ENCODE measurements at places on chromosomes 6 and 20.

DNA sequence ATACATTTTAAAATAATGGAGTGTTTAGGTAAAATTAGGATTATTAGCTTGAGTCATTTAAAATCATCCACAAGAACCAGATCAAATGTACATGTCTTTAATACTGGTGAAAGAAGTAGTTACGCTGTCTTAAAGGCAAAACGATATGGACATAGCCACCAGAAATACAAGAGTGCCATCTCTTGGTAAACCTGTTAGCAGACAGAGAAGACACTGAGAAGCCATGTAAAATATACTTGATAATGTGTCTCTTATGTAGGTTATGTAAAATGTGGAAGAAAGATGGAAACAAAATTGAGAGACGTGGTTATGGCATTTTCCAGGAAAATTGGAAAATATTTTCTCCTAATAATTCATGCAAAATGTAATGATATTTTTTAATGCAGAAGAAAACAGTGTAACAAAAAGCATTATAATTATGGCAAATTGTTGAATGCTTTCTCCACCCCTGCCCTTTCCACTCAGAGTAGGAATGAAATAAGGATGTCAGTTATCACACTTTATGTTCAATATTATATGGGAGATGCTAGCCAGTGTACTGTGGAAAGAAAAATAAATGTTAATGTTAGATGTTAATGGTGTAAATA is 12.2 kb upstream of the SLC17A2 start:
- DNase-seq, result no peak

- DNase-seq, result no peak
Observed at GRCh38 chr6:40505191-40505810, 81.9 kb downstream of the LRFN2 start.

GRCh38 chr6:118815495-118815894 is 78.5 kb upstream of the ASF1A start:
- DNase-seq, result no peak

DNA sequence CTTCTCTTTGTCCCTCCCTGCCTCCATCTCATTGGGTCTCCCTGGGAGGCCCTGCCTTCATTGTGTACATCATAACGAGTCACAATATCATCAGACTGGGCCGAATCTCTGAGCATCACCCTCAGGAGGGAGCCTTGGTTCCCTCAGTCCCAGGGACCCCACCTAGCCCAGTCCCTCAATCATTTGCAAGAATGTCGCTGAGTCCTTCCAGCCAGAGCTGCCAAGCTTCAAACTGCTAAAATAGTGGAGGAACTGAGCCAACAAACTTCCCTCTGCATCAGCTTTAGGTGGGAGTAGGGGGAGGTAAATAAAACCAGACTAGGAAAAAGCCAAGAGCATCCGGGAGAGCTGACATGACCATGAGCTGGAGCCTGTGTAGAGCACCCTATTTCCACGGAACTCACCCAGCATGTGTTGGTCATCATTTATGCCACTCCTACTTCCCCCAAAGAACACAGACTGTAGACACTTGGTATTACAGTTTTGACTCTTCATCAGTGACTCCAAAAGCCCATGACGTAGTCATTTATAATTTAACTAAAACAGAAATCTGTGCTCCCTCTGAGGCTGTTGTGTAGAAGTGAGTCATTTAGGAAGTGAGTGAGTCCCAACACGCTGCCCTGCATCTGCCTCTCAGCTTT is 28.8 kb upstream of the IL17A start:
- DNase-seq, result no peak

- DNase-seq, result peak; percentile 81
Observed at GRCh38 chr6:14117158-14118090, at the start of gene CD83. Gene CD83, plus strand, starts transcription at chr6:14117772. Its CDS starts 40 bp downstream, at chr6:14117812.

GRCh38 chr6:116467096-116467495 is 5.9 kb downstream of the CALHM6 start:
- DNase-seq, result no peak

GRCh38 chr6:181049-181654 is 111.1 kb upstream of the DUSP22 start:
- no peak for DNase-seq

- DNase-seq, result no peak
Observed at GRCh38 chr20:22060610-22061009, 355.1 kb downstream of the PAX1 start.

DNA sequence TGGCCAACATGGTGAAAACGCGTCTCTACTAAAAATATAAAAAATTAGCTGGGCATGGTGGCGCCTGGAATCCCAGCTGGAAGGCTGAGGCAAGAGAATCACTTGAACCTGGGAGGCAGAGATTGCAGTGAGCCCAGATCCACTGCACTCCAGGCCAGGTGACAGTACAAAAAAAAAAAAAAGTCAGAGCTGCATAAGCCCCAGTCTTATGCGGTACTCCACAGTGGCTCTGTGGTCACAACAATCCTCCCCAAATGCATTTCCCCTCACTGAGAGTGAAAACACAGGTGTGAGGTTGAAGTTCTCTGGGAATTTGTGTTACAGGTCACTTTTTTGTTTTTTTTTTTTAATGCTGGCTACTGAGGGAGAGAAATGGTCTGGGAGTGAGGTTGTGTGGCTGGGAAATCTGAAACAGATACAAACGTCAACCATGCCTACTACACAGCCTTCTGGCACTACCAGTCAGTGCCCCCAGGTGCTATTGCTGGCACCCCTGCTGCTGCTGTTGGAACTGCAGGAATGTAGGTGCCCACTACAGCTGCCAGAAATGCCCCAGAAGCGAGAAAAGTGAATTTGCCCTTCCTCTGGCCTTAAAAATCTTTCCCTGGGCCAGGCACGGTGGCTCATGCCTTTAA is 5.7 kb downstream of the MRPS26 start:
- DNase-seq, result no peak

DNA sequence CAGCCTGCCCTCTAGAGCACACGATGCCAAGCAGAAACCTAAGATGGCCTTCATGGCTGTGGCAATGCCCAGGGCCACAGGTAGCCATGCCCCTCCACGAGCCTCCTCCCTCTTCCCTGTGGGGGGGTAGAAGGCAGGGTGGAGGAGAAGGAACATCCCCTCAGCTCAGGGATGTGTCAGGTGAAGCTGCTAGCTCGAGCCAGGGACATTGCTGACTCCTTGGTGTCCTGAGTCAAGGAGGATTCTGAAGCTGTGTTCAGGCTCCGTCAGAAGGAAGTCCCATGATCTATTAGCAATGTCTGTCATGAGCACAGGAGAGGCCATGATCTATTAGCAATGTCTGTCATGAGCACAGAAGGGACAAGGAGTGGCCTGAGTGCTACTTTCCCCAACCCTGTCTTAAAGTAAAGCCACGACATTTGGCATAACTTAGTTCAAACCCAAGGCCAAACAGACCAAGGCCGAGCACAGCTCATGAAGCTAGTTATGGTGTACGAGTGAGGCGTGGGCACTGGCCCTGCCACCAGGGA is 87.8 kb downstream of the BMP7 start:
- no peak for DNase-seq

- DNase-seq, result peak; percentile 22
Observed at GRCh38 chr6:142871910-142872331, 73.1 kb downstream of the HIVEP2 start.

DNA sequence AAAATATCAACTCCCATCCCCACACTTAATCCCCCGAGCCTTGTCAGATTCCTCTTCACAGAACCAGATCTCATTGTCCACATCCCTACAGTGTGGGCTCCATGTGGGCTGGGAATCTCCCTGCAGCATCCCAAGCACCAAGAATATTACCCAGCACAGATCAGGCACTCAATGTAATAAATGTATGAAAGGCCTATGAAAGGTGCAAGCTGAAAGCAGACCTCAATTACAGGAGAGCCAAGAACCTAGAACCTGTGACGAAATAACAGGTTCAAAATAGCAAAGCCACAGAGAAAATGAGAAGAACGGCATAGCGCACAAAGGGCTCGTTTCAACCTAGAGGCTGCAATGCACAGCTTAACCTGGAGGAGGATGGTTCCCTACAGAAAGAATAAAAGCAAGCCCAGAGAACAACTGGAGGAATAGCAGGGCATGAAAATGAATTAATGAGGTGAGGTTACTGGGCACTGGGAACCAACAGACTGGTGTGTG is 3.1 kb downstream of the SLC23A2 start:
- no peak for DNase-seq

- no peak for DNase-seq
Observed at GRCh38 chr20:59577037-59577808, 27.1 kb upstream of the PHACTR3 start.

- DNase-seq, result no peak
Observed at GRCh38 chr6:18962361-18962905, 575.3 kb downstream of the RNF144B start.

DNA sequence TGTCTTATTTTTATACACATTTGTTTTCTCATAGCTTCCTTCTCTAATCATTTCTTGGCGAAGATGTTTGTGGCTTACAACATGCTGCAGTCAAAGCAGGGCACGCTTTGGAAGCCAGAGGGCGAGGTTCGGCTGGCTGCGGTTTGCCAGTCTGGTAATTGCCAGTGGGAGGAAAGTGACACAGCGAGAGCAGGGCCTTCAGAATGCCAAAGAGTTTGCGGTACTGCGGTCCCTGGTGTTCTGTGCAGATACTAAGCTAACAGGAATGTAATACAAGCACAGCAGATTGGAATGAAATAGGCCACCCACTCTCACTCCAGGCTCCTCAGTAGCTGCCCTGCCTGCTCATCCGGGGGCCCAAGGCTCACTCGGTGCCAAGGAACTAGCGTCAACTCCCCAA is 58.7 kb upstream of the TGM3 start:
- no peak for DNase-seq

DNA sequence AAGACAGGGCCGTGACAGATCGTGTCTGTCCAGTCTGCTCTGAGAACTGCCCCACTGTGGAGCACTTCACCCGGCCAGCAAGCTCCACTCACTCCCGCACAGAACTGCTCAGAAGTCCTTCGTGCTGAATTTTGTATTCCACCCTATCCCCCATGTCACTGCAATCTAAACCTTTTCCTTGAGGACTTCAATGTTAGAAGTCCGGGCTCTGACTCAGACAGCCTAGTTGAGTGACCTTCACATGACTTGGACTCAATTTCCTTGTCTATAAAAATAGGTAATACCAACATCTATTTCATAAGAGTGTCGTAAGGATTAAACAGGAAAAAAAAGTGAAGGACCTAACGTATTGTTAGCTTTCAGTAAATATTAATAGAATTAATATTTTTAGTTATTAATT is 161.6 kb downstream of the QRSL1 start:
- no peak for DNase-seq

DNA sequence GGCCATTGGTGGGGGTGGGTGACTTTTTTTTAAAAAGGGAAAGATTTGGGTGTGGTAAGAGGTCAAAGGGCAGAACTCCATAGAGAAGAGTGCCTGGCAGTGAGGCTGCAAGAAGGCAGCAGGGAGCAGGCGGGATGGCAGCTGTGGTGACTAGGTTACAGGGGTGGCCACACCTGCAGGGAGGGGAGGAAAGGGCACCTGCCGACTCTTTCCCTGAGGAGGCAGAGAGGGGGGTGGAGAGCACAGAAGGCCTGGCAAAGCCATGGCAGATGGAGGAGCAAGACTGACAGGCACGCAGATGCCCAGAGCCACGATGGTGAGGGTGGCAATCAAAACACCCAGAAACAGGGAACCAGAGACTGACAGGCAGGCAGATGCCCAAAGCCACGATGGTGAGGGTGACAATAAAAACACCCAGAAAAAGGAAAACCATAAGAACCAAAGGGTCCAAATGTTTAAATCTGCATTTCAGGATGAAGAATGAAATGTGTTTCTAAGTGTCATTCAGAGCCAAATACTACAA is 19.3 kb downstream of the CST7 start:
- no peak for DNase-seq

GRCh38 chr6:79431537-79431933 is 105.7 kb downstream of the LCA5 start:
- no peak for DNase-seq

- no peak for DNase-seq
Observed at GRCh38 chr6:54817236-54817635, 29.3 kb upstream of the FAM83B start.

DNA sequence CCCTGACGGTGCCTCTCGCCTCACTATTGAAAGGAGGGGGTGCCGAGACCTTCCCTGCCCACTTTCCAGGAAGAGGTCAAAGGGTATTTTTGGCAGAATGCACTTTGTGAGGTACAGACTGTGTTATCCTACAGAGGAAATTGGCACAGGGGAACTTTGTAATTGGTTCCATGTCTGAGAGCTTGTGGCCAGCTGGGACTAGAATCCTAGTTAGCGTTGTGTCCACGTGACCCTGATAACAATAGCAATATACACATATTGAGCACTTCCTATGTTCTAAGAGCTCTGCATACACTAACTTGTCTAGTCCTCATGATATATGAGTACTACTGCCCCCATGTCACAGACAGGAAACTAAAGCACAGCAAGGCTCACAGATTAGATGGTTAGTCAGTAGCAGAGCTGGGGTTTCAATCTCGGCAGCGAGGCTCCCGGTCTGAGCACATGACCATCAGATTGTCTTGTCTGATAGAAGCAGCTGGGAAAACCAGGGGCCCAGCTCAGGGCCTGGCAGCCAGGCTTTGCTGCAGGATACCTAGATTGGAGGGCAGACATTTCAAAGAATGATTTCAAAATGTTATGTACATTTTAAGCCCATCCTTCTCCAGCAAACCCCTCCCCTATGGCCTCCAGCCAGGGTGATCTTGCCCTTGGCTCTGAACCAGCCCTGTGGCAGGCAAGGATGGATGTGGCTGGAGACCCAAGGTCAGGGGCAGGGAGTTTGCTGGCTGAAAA is 1.4 kb downstream of the MAPK13 start:
- no peak for DNase-seq

DNA sequence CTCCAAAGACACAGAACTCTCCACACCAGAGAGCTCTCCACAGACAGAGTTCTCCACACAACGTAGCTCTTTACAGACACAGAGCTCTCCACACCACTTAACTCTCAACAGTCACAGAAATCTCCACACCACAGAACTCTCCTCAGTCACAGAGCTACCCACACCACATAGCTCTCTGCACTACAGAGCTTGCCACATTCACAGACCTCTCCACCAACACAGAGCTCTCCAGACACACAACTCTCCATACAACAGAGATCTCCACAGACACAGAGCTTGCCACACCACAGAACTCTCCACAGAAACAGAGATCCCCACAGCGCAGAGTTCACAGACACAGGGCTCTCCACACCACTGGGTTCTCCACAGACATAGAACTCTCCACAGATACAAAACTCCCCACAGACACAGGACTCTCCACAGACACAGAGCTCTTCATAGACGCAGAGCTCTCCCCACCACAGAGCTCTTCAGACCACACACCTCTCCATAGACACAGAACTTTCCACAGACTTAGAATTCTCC is 52.5 kb downstream of the ERMARD start:
- DNase-seq, result no peak
